ENCODE measurements at places on chromosomes 13 and 19.

DNA sequence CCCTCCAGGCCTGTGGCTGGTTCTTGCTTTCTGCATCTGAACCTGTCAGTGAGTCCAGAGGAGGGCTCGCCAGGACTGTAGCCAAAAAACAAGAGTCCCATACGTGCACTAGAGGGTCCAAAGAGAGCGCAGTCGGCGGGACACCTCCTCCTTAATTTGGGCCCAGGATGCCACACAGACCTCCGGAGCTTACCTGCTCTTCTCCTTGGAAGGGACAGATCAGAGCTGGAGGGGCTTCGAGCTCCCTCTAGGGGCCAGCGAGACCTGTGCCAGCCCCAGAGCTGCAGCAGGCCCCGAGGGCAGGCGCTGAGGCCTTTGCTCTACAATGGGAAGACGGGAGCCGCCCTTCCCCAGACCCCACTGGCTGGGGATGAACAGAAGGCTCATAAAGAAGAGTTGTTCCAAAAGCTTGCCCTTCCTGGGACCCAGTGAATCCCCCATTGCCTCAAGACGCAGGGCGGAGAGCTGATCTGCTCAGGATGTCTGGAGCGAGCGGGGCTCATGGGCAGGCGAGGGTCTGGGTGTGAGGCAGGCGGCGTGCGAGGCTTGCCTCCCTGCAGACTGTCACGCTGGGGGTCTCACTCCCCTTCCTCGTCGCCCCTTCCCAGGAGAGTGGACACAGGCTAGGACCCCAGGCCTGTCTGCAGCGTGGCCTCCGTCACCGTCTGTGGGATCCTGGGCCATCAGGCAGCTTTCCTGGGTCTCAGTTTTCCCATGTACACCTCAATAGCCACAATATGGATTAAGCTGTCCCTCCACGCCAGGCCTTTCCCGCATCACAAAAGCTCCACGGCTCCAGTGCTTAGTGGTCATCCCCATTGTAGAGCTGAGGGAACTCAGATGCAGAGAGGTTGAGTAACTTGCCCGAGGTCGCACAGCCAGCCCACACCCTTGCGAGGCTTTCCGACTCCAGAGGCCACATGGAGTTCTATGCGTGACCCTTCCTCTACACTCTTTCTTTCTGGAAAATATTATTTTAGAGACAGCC, 46.9 kb upstream of the VSTM2B start:
- no peak for DNase-seq

DNA sequence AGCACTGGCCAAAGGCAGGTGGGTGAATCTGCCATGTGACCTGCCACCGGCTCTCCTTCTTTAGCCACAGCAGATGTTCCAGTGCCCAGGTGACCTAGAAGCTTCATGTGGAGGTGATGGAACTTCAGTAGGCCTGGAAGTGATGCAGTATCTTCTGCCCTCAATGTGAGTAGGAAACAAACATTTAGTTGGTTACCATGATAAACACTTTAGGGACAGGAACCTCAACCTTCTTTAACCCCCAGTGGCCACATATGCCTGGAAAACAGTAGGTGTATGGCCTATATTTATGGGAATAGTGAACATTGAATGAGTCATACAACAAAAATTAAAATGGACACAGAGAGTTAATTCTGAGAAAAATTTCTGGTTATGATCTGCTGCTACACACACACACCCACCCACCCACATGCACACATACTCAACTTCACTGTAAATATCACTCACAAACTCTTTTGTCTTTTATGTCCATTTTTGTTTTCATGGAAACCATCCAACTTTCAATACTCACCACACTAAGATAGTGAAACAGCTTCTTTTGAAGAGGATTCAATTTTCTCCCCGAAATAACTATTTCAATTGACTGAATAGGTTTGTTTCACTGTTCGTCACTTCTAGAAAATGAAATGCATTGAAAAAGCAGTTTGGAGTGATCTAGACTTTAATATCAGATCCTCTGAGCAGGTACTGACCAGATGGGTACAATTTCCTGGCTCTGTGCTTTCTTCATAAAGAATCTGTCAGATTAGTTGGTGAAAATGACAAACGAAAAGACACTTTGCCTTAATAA, 97.3 kb downstream of the STARD13 start:
- DNase-seq: no peak

DNA sequence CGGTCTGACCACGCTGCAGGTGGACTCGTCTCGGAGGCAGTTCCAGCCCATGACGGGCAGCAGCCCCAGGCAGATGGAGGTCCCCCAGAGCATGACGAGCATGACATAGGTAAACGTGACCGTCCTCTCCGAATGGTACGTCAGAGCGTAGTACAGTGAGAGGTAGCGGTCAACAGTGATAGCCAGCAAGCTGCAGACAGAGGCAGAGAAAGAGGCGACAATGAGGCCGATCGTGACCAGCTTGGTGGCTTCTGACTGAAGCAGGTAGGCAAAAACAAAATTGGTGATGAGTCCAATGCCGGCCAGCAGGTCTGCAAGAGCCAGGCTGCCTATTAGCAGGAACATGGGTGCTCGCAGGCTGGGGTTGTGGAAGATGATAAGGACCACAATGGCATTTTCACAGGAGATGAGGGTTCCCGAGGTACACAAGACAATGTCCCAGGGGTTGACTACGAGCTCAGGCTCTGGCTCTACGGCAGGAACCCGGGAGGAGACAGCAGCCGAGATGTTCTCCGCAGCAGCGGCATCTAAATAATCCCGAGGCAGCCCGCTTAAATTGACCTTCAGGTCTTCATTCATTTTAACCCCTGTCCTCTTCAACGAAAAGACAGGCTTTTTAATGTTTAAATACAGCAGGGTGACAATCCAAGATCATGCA, 1.2 kb downstream of the GPR12 start:
- no peak for DNase-seq

DNA sequence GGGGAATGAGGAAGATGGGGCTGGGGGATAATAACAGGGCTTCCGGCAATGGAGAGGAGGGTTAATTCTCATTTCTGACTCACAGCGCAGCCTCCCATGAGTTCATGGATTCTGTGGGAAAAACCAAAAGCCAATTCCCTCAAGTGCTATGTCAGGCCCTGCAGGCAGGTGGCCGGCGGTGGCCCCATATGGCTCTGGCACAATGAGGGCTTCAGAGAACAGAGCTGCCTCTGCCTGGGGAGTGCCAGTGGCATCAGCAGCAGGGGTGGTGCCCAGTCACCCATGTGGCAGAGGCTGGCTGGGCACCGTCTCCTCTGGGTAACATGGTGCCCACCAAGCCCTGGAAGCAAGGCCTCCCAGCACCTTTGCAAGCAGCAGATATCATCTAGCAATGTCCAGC, 69.1 kb downstream of the ALOX5AP start:
- DNase-seq: no peak

DNA sequence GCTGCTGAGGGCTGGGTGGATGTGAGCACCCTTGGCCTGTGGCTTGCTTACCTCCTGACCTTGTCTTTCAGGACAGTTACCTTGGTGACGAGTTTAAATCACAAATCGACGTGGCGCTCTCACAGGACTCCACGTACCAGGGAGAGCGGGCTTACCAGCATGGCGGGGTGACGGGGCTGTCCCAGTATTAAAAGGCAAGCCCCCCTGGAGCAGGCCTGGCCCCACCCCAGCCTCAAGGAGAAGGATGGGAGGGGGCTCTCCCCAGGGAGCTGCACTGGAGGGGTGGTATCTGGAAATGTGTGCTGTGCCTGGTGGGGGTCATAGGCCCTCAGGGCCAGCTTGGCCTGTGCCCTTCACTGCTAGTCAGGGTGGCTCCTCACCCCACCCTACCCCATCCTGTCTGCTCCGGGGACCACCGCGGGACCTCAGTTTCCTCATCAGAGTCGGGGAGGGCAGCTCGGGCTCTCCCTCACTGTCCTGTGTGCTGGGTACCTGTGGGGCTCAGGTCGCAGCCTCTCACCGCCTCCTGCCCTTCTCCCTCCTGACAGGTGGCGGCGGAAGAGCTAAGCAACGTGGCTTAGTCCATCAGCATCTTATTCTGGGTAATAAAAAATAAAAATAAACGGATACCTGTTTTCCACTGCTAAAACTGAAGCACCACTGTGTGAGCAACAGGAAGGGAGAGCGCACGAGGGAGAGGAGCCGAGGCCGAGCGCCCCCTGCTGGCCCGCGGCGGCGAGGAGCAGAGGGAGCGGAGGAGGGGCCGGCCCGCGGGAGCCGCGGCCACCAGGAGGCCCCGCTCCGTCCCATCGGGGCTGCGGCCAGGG, 29.8 kb downstream of the CERS1 start:
- DNase-seq: no peak

DNA sequence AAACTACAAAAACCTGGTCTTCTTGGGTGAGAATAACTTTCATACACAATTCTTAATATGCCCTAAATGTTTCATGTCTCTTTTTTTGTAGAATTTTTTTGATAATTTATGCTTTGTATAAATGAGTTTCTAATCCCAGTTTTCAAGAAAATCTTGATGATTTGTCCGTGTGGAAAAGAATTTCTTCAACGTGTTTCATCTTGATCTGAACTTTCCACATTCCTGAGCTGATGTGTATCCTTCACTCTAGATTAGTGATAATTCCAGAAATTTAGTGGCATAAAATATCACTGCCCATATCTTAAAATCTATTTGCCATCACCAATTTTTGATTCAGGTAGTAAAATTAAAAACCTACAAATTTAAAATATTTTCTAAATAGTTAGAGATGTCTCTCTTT, 24.6 kb downstream of the ZNF431 start:
- DNase-seq: no peak

DNA sequence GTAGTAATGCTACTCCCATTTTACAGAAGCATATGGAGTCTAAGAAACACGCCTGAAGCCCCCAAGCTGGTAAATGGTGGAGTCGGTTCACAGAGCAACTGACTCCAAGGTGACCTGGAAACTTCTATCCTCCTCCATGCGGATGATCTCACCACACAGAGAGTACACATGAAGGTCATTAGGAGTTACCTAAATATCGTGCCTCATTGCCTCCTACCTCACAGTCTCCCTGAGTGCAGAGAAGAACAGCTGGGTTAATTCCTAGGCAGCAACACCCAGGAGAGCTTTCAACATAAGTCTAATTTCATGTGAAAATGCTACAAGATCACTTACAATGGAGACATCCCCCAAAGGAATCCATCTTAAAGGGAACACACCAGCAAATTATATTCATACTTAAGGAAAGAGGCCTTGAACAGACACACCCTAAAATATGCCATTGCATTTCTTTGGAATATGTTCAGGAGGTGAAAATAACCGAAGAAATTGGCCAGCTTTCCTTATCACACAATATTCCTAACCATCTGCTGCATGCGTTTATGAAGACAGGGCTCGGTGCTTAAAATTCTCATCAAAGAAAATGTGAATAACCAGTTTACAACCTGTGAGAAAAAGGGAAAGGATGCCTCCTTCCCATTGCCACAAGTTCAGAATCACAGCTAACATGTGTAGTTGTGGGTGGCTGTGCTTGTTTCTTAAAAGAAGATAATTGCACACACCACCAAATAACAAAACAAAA, 203.6 kb upstream of the NBEA start:
- no peak for DNase-seq

DNA sequence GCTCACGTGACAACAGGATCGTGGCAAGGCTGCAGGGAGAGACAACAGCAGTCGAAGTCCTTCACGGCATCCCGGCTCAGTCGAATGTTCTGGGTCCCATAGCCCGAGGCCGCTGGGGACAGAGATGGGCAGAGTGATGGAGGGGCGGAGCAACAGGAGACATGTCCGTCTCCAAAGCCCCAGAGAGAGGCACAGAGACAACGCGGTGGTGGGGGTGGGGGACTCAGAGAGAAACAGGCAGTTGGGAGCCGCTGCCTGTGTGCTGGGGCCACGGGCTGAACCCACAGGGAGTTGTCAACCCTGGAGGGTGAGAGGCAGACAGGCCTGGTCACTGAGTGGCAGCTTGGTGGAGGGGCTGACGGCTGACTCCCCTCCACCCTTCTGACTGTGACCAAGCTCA, 20.4 kb downstream of the NOSIP start:
- DNase-seq: no peak

DNA sequence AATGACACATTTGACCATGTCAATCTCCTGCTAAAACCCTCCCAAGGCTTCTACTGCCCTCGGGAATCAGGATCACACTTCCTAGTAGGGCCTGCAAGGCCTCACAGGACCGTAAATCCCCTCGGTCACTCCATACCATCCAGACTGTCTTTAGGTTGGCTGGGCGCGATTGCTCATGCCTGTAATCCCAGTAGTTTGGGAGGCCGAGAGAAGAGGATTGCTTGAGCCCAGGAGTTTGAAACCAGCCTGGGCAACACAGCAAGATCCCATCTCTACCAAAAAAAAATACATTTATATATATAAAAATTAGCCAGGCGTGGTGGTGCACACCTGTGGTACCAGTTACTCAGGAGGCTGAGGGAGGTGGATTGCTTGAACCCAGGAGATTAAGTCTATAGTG, 15.0 kb downstream of the TMEM143 start:
- no peak for DNase-seq

DNA sequence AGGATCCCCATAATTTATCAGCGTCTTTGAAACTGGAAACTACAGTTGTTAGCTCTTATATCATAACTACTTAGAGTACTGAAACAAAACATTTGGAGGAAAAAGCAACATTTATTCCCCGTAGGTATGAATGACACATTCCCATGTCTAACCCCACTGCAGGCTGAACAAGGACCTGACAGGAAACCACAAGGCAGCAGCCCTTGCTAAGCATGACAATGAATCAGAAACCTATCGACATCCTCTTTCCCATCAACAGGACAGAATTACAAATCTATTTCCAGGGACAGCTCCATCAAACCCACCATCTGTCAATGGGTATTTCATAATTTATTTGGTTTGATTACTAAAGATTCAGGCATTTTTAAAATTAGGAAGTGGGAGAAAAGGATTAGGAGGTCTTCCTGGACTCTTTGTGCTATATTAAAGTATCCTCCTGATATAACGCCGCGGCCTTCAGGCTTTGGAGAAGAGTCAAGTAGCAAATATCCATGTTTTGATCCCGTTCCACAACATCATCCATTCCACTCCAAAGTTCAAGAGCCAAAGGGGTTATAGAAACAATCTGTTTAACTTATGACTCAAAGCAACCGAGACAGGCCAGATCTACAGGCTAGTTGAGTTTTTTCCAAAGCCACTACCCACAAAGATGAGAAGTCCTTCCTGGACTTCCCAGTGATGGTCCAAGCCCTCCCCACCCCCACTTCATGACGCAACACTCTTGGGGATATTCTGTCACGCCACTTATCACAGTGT, 51.1 kb downstream of the FAM216B start:
- DNase-seq: no peak
